ENCODE measurements at places on chromosomes 2 and 18.

GRCh38 chr2:240568678-240569522 is 616 bp downstream of the RNPEPL1 start:
- peak; percentile 88 for DNase-seq

GRCh38 chr2:215437614-215438013 is 1.7 kb upstream of the FN1 start:
- DNase-seq = no peak

DNA sequence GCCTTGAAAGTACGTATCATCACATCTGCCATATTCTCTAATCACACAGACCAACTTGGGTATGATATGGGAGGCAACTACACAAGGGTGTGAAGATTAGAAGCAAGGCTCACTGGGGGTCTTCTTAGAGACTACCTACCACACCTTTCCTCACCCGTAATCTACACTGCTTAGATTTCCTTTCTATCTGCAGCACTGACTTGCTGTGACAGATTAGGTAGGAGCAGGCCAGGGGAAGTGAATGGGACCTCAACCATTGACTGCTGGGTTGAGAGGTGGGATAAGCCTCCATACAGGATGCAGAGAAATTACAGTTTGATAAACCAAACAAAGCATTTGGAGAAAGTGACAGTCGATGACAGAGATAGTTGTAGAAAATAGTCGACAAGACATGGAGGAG is 119.0 kb upstream of the SERPINE2 start:
- no peak for DNase-seq

- DNase-seq = no peak
These were observed 64.6 kb upstream of the FN1 start for GRCh38 chr2:215500466-215500865.

DNA sequence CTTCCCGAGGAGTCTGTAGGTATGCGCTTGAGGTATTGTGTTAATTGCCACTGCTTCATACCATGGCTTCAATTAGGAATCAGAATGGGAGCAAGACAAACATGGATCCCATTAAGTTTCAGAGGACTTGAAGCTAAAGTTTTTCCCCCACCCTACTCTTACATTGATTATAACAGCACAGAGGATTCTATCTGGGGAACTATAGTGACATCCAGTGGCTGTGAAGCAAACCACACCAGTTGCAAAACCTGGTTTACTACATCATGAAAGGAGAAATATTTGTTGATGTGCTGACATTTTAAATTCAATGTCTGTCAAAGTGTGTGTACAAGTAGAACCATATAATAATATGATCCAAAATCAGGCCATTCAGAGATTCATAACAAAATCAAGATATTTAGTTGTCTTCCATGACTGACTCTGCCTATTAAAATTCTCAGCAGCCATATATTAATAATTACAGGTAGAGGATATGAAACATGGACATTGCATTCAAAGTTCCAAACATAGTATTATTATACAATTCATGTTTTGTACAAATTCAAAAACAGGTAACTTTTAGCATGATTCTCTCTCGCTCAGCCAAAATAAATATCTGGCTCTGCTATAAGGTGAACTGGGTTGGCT is 82.9 kb downstream of the GRB14 start:
- DNase-seq = peak; percentile 26

- DNase-seq = no peak
These were observed 111.1 kb downstream of the MTX2 start for GRCh38 chr2:176380341-176380740.

- DNase-seq = no peak
These were observed 7.1 kb downstream of the CAPN13 start for GRCh38 chr2:30800159-30800558.

DNA sequence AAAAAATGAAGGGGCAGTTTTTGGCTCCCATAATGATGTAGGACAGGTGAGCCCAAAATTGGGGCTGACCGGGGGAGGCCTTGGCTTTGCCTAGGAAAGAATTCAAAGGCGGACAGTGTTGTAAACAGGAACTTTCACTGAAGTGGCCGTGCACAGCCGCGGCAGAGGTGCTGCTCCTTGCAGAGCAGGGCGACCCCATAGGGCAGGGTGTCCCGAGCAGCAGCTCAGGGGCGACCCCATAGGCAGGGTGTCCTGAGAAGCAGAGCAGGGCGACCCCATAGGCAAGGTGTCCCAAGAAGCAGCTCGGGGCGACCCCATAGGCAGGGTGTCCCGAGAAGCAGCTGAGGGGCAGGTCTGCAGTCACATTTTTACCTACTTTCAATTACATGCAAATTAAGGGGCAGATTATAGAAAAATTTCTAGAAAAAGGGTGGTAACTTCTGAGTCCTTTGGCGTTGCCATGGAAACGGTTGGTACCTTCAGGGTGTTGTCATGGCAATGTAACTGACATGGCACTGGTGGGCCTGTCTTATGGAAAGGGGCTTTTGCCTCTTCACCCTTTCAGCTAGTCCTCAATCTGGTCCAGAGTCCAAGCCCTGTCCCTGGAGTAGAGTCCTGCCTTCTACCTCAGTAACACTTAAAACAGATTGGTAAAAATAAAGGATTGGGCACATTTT is 134.5 kb downstream of the FBXO15 start:
- DNase-seq = no peak

GRCh38 chr18:68676913-68677312 is 38.0 kb downstream of the TMX3 start:
- peak; percentile 33 for DNase-seq
